Tibial artery (tissue), 4 donors: ENCODE measurements at places on chromosomes 3 and 15.
A peak's percentile ranks its signal among the peaks of the same experiment; 100 is the strongest.

DNA sequence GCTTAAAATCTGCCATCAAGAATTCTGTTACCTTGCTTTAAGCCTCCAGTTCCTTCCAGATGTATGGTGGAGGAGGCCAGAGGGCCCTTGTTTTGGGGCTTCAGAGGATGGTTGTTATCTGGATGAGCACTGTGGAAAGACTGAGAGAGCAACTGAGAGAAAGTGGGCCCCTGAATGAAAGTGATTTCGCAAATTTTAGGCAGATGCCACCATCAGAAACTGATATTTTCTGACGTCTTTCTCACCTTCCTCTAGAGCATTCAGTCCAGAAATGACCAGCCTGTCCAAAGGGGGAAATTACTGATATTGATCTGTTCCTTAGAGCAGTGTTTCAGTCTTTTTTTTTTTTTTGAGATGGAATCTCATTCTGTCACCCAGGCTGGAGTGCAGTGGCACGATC lies 13.4 kb downstream of the B3GNT5 start:
- DNase-seq = no peak

DNA sequence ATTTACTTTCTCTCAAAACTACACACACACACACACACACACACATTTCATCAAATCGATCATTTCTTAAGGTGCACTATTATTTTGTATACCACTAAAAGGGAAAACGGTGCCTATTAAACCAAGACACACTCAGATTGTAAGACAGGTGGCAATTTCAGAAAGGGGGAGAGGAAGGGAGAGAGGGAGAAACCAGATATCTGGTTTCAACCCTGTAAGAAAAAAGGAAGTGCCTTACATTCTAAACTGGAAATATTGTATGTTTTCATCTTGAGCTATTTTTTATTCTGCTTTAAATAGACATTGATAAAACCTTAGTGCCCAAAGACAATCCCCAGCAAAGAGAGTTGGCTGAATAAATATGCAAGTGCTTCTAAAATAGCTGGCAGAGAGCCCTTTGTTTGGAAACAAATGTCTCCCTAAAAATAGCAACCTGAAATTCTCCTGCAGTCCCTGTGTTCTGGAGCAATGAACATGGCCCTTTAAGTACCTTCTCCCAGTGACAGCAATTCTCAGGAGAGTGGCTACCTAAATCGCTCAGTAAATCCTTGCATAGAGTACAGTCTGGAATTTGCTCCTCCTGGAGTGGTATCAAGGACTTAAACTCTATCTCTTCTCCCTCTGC lies 85.7 kb downstream of the RARB start:
- DNase-seq = no peak

- no peak for DNase-seq
These were observed 82.6 kb upstream of the TLE3 start for GRCh38 chr15:70180186-70180875.

DNA sequence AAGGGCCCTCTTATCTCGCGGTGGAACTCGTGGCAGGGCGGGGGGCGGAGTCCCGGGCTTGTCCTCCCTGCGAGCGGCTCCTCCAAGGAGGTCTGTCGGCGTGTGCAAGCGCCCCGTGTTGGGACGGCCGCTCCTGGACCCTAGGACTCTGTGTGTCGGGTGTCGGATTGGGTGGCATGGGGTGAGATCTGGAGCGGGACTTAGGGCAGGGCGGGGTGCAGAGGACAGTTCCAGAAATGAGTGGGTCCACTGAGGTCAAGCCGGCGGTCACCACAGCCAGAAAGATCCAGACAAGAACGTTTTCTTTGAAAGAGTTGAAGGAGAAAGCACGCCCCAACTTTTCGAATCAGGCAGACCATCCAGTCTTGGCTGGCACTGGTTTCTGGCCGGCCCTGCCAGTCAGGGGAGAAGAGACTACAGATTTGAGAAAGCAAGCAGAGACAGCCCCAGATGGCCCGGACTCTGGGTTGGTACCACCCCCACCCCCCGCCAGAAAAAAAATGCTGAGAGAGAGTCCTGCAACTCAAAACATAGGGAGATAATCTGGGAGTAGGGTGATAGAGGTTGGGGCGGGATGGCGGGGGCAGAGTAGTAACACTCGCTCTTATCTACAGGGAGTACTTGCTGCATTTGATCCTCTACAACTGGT lies 784 bp upstream of the CISH start:
- no peak for DNase-seq

DNA sequence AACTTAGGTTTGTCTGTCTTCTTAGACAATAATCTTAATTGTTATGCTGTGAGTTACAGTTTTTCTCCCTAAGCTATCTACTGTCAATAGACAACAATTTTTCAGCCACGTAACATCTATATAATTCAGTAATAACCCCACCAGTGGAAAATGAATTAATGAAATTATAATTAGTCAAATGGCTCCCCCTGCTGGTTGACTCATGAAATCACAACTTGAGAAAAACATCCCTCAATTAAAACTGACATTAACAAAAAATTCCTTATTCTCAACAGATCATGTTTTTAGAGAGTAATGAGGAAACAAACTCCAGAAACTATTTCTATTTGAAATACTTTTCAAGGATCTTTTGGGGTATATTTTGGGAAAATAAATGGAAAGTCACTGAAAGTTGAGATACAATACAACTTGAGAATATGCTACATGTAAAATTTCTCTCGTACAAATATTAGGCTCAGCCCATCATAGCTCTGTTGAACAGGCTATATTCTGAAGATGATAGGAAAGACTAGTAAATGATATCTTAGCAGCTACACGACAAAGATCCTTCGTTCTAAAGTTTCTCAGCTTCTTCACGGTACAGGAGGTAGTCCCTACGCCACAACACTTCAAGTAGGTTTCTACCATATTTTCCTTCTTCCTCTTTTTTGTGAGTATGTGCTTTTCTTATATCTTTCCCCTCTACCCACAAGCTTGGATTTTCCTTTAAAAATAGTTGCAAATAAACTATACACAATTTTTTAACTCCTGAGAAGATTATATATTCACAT lies 20.7 kb downstream of the PPP1R2 start:
- no peak for DNase-seq

DNA sequence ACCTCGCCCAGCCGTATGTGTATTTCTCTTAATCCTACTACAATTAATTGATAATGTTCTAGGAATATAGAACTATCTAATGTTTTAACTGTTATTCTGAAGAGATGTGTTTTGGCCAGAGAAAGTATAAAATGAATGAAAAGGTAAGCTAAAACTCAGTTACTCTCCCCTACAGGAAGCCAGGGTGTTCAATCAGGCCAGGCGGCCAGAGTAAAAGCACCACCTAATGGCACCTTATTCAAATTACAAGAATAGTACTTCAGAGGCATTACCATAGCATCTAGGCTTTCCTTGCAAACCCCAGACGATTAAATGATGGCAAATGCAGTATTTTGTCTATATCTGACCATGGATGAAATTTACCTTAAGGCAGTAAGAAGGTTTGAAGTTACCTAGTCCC lies 10.4 kb downstream of the SLC12A8 start:
- no peak for DNase-seq

DNA sequence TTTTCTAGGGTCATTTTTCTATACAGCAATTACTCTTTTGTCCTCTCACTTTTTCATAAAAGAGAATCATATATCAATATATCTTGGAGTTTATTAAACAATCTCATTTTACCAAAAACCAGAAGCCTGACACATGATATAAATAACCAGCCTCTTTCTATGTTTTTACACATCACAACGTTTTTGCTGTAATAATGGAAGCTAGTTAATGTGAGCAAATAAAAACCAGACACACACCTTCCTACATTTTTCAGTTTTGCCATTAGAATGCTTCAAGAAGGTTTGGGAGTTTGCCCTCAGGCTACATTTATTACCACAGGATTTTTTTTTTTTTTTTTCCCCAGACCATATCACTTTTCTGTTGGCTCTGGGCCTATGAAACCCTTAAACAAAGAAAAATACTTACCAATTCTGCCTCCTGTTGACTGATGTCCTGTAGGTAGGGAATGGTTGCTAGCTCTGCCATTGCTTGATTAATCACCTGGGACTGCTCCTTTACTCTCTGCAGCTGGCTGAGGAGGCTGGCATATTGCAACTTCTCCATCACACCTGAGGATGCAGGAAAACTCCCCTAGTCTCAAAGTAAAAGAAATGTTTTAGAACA lies 165.5 kb downstream of the ECT2 start:
- no peak for DNase-seq

- DNase-seq = no peak
These were observed 299.5 kb upstream of the RASGRP1 start for GRCh38 chr15:38864122-38864521.

DNA sequence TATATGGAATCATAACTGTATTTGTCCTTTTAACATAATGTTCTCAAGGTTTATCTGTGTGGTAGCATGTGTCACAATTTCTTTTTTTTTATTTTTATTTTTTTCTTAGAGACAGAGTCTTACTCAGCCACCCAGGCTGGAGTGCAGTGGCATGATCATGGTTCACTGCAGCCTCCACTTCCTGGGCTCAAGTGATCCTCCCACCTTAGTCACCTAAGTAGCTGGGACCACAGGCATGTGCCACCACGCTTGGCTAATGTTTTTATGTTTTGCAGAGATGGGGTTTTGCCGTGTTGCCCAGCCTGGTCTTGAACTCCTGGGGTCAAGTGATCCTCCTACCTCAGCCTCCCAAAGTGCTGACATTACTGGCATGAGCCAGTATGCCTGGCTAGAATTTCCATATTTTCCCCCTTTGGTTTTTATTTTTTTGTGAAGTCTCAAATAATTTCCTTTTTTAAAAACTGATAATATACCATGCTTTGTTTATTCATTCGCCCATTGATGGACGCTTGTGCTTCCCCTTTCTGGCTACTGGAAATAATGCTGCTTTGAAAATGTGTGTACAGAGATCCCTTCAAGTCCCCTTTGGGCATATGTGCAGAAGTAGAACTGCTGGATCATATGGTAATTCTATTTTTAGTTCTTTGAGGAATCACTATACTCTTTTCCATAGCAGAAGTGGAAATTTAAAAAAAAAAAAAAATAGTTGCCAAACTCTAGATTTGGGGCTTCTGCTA lies 28.4 kb downstream of the TMEM40 start:
- DNase-seq = no peak

GRCh38 chr15:83323296-83323711 lies 38.8 kb upstream of the BNC1 start:
- DNase-seq = no peak

GRCh38 chr3:186516646-186517045 lies 27.5 kb downstream of the CRYGS start:
- no peak for DNase-seq

- no peak for DNase-seq
These were observed 6.4 kb upstream of the RTP3 start for GRCh38 chr3:46491089-46492070.

- DNase-seq = no peak
These were observed 1.2 kb downstream of the MLF1 start for GRCh38 chr3:158571969-158572765.

- no peak for DNase-seq
These were observed 10.5 kb upstream of the GADL1 start for GRCh38 chr3:30904996-30905395.

DNA sequence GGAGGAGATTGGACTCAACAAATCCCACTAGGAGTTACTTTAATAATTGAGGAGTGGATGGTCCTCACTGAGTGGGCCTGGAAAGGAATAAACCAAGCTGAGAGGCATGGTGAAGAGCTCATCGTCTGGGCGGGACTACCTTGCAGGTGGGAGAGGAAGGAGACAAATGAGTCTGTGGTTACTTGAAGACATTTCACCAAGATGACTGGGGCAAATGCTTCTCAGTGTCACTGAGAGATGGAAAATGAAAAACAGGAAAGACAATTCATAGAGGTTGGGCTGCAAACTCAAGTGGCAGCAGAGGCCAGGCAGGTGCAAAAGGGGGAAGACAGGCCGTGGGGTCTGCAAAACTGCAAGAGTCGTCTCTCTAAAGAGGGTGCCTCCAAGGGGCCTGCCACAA lies 1.5 kb upstream of the ARHGAP31 start:
- no peak for DNase-seq

GRCh38 chr3:67018105-67018788 lies 20.1 kb downstream of the KBTBD8 start:
- DNase-seq = no peak

GRCh38 chr3:37114251-37115145 lies 59.9 kb downstream of the LRRFIP2 start:
- DNase-seq = no peak

- DNase-seq = peak; percentile 42
These were observed 49.7 kb downstream of the PDHB start for GRCh38 chr3:58383904-58384303.
